CD4-positive, alpha-beta memory T cell (primary cell): ENCODE measurements at places on chromosomes 2 and 18. TPM values are rescaled to one million over a fixed set of nuclear protein-coding genes. Genes with fewer than 3 reads are reported as not detected.

Gene C2orf92
- total RNA-seq, result 13.0 TPM

Gene ASB18
- total RNA-seq, result not detected

GRCh38 chr2:200193791-200194190 lies 112.7 kb upstream of the SPATS2L start:
- H3K36me3 ChIP-seq, result no peaks in the 10 kb centered on the region
- no peaks in the 10 kb centered on the region for H3K4me1 ChIP-seq
- H3K4me3 ChIP-seq, result no peak overlapping the region
- H3K27me3 ChIP-seq, result no peaks in the 10 kb centered on the region
- no peak for DNase-seq

GRCh38 chr2:31129375-31130171 lies 8.7 kb downstream of the GALNT14 start:
- H3K4me1 ChIP-seq, result no peaks in the 10 kb centered on the region
- H3K4me3 ChIP-seq, result no peak overlapping the region
- H3K27me3 ChIP-seq, result peaks cover 8% of the 10 kb centered on the region

- H3K4me1 ChIP-seq, result no peaks in the 10 kb centered on the region
- DNase-seq, result no peak
- H3K36me3 ChIP-seq, result no peaks in the 10 kb centered on the region
- no peak overlapping the region for H3K4me3 ChIP-seq
- H3K27me3 ChIP-seq, result no peaks in the 10 kb centered on the region
These were observed 105.8 kb upstream of the MYCN start for GRCh38 chr2:15834381-15835031.
